ENCODE measurements at places on chromosomes 6 and 20.

- no peak for DNase-seq
These were observed 65.9 kb downstream of the HIVEP2 start for GRCh38 chr6:142879076-142879475.

DNA sequence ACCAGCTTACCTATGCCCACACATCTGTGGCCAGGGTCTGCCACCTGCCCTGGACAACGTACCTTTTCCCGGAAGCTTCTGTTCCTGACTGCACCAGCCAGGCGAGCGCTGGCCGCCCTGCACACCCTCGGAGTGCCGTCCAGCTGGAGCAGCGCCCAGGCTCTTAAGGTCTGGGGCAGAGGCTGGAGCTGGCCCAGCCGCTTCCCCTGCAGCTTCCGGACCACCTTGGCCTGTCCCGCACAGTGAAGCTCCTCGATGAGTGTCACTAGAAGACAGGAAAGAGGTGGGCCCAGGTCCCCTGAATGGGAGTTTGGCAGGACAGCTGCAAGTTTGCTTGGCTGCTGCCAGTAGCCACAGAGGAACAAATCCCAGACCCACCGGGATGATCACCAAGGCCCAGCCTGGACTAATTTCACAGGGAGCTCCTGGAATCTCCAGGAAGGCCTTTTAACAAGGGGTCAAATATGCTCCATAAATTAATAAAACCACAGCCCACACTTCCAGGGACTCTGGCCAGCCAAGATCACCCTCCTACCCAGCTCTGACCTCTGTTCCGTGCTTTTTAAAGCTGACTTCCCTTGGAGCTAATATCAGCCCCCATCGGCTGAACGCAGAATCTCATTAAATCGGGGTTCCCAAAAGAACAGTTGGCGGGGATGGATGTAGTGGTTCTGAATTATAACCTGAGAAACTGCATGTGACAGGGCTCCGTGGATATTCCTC is 82.3 kb downstream of the PTPN1 start:
- no peak for DNase-seq

GRCh38 chr6:19669206-19669605 is 168.0 kb upstream of the ID4 start:
- DNase-seq: no peak

- DNase-seq: no peak
These were observed 152.9 kb upstream of the COL21A1 start for GRCh38 chr6:56400273-56400672.

- no peak for DNase-seq
These were observed 260.2 kb downstream of the BCKDHB start for GRCh38 chr6:80366714-80367113.

GRCh38 chr6:107841275-107841670 is 17.2 kb upstream of the SCML4 start:
- DNase-seq: no peak

DNA sequence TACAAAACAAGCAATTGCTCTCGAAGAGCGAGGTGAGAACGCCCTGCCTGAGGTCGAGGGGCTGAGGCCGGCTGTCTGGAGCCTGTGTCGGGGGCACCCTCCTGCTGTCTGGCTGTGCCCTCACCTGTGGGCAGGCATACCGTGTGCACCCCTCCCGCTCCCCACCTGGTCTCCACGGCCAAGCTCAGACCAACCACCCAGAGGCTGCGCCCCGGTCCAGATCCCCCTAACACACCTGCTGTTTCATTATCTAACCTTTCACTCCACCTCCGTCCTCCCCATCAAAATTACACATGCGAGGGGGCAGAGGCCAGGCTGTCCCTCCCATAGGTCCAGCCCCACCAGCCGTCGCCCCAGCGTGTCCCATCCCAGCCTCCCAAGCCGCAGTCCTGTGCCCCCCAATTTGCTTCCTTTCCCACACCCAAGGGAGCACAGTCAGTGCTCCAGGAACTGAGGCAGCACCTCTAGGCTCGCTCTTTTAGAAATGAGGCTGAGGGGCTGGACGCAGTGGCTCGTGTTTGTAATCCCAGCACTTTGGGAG is 35.2 kb downstream of the NTSR1 start:
- DNase-seq: no peak

- no peak for DNase-seq
These were observed 7.0 kb upstream of the CSNK2A1 start for GRCh38 chr20:550611-551010.

DNA sequence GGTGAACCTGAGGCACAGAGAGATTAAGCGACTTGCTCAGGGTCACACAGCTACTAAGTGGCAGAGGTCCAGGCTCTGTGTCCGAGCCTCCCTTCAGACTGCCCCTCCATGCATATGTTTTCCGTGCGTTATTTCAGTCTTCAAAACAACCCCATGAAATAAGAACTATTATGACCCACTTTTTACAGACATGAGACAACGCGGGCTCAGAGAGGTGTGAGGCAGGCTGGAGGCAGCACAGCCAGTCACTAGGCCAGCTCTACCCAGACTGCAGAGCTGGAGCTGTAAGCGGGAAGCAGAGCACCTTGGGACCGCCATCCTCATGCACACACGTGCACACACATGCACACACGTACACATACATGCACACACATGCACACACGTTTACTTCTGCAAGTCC is 62.3 kb downstream of the PSMG4 start:
- DNase-seq: no peak

DNA sequence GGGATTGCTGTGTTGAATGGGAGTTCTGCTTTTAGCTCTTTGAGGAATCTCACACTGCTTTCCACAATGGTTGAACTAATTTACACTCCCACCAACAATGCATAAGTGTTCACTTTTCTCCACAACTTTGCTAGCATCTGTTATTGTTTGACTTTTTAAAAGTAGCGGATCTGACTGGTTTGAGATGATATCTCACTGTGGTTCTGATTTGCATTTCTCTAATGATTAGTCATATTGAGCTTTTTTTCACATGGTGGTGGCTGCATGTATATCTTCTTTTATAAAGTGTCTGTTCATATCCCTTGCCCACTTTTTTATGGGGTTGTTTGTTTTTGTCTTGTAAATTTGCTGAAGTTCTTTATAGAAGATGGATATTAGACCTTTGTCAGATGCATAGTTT is 588.3 kb upstream of the ADGRB3 start:
- DNase-seq: no peak

GRCh38 chr20:33674294-33675135 is at the start of gene NECAB3:
Gene NECAB3, minus strand, starts transcription at chr20:33674428. Its CDS starts 76 bp downstream, at chr20:33674352.
- peak; percentile 62 for DNase-seq

DNA sequence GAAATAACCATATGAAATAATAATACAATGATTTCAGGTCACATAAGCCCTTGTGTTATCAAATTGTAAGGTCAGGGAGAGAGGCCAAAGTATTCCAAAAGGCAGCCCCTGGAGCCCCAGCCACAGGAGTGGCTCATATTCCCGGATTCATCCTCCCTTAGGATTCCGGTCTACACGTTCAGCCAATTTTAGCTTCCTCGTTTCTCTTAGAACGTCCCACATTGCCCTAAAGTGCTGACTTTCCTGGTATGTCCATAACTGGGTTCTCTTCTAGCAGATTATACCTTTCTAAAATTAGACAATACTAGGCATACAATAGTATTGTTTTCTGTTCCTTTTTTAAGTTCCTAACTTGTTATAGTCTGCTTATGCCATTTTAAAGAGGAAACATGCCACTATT is 192.7 kb upstream of the NOX3 start:
- no peak for DNase-seq

DNA sequence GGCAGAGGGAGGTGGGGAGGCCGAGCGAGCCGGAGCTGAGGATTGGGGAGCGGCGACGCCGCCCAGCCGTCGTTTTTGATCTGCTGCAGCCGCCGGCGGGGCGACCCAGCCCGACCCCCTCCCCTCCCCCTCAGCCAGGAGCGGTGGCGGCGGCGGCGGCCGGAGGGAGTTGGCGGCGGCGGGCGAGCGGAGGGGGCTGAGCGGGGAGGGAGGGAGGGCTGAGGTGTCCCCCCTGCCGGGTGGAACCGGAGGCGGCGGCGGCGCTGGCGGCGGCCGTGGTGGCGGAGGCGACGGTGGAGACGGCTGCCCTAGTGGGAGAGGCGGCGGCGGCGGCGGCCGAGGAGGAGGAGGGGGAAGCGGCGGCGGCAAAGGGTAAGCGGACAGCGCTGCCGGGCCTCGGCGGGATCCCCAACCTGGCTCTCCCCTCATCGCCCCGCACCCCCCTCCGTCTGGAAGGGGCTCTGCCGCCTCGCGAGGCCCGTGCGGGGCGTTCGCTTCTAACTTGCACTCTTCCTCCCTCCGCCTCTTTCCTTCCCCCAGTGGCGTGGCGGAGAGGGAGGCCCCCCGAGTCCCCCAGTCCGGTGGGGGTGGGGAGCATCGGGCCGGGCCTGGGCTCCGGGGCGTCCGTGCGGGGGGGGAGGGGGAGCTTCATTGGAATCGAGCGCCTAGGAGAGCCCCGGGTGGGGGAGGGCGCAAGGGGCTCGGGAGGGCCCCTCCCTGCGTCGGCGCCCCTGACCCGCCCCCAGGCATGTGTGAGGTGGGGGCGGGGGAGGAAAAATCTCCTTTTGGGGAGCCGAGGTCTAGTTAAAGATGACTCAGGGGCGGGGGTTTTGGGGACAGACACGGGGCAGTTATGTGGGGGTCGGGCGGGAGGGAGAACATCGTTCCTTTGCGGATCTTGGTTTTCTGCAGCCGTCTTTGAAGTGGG is at the start of gene TAB2:
Gene TAB2 (plus strand): TSS at position 69 of the 928 bp plus-strand sequence. CDS start 52,286 bp downstream, outside the sequence.
- peak; percentile 87 for DNase-seq
